Activated T-helper 2 cell treated with anti-CD3 and anti-CD28 coated beads, Interferon-gamma antibody, Interleukin-2, Interleukin-4, amounts not matched to agents 10 μg/mL and 5 μg/mL and 100 μg/mL, durations not matched to agents 14 hours and 24 hours and 36 hours (primary cell): ENCODE measurements at places on chromosomes 16 and 17.

DNA sequence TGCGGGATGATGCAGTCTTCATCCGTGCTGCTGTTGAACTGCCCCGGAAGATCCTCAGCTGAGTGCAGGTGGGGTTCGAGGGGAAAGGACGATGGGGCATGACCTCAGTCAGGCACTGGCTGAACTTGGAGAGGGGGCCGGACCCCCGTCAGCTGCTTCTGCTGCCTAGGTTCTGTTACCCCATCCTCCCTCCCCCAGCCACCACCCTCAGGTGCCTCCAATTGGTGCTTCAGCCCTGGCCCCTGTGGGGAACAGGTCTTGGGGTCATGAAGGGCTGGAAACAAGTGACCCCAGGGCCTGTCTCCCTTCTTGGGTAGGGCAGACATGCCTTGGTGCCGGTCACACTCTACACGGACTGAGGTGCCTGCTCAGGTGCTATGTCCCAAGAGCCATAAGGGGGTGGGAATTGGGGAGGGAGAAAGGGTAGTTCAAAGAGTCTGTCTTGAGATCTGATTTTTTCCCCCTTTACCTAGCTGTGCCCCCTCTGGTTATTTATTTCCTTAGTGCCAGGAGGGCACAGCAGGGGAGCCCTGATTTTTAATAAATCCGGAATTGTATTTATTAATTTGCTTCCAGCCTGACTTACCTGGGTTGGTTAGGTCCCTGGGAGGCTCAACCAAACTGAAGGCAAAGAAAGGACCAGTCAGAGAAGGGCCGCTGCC lies 5.8 kb downstream of the TRAF4 start:
- no peak for DNase-seq

DNA sequence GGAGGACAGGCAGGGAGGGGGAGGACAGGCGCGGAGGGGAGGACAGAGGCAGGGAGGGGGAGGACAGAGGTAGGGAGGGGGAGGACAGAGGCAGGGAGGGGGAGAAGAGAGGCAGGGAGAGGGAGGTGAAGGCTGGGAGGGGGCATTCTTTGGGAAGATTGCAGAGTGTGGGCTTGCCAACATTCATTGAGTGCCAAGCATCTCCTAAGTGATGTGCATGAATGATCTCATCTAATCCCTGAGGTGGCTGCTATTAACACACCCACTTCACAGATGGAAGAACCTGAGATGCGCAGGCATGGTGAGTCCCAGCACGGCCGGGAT lies 58.3 kb downstream of the NT5M start:
- DNase-seq, result no peak

DNA sequence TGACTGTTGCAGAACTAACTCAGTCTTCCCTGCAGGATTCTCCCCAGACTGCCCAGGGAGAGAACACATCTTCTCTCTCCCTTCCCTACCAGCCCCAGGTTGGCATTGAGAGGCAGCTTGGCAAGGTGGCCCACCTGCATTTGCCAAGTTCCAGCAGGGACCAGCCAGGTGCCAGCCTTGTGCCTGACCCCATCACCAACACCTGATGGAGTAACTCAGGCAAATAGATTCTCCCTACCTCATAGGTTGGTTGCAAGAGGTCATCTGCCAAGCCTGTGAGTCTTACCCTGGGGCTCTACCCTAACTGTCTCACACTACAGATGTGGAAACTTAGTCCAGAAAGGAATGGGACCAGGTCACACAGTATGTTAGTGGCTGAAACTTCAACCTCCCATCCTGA lies 20.4 kb downstream of the BEAN1 start:
- DNase-seq, result no peak

DNA sequence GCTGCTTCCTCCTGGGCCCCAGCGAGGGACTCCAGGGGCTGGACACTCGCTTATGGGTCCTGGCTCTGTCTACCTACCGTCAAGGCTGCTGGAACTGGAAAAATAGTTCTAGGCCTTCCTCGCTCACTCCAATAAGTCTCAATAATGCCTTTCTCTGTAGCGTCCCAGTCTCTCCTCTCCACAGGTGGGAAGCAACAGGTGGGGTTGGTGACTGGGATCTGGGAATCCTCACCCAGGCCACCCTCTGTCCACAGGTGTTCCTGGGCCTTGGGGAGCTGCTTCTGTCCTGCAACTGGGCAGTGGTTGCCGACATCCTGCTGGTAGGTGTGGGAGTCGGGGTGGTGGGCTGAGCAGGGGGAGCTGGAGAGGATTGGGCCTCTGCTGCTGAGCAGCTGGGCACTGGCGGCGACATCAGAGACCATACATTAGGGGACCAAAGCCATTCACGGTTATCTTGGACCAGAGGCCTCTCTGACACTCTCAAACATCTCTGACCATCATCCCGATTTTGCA lies 20.3 kb upstream of the SPNS2 start:
- no peak for DNase-seq
